ENCODE measurements at places on chromosomes 4 and X.

- no peak for DNase-seq
Observed at GRCh38 chrX:35664833-35665232, 133.3 kb upstream of the MAGEB16 start.

DNA sequence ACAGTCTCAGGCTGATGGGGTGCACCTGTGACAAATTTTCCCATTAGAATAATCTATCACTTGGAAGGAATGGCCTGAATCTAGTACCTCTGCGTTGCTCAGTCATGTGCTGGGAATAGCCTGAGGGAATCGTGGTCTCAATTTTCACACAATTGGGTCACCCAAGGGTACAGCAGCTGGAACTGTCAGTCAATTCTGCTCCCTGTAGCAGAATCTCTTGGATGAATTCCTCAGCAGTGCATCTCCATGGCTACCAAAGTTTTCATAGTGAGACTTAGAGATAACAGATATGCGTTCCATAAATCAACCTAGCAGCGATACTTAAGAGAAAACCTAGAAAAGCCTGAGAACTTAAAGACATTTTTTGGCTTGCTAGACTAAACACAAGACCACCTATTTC, 288.7 kb upstream of the CTSO start:
- no peak for DNase-seq

DNA sequence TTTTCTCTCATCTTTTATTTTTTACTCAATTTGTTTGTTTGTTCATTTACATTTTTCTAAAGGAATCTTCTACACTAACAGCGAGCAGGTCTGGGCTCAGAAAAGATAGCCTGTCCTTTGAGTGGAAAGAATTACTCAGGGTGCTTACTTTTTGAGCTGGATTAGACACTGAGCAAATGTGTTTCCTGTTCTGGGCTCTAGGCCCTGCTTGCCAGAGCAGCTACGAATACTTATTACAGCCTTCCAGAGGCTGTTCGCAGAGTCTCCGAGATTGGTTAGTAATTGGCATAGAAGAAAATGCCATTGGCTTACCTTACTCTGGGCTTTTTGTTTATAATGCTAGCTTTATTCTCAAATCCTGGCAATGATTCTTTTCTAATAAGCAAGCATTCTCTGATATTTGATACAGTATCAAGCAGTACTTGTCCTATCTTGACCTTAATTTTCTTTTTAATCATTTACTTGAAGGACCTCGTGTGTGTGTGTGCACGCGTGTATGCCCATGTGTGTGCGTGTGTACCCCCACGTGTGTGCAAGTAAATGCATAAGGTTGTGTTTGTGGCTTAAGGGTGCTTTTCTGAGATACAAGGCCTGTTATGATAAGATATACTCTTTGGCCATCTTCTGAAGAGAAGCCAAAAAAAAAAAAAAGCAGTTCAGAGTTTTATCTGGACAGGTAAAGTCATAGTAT, 76.2 kb upstream of the GRXCR1 start:
- DNase-seq, result no peak

GRCh38 chrX:131068945-131069719, 11.0 kb downstream of the ARHGAP36 start:
- no peak for DNase-seq

- no peak for DNase-seq
Observed at GRCh38 chrX:24979081-24979480, 36.7 kb downstream of the ARX start.

DNA sequence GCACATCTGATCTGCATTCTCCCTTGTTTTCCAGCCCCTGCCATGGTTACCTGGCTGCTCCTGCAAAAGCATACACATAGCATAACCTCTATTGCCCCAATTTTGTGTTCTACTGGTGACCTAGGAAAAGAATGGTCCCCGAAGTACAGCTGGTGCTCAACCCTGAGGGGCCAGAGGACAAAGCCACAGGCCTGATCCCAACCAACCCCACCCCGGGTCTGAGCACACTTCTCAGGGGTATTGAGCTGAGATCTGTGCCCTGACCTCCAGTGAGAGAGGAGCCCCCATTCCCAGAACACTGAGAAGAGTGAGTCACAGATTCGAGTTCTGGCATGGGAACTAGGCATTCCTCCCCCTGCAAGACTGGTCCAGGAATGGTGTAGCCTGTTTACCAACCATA, 465.5 kb upstream of the ACTRT1 start:
- DNase-seq, result no peak

GRCh38 chr4:7002336-7002735, 40.8 kb upstream of the TADA2B start:
- no peak for DNase-seq

DNA sequence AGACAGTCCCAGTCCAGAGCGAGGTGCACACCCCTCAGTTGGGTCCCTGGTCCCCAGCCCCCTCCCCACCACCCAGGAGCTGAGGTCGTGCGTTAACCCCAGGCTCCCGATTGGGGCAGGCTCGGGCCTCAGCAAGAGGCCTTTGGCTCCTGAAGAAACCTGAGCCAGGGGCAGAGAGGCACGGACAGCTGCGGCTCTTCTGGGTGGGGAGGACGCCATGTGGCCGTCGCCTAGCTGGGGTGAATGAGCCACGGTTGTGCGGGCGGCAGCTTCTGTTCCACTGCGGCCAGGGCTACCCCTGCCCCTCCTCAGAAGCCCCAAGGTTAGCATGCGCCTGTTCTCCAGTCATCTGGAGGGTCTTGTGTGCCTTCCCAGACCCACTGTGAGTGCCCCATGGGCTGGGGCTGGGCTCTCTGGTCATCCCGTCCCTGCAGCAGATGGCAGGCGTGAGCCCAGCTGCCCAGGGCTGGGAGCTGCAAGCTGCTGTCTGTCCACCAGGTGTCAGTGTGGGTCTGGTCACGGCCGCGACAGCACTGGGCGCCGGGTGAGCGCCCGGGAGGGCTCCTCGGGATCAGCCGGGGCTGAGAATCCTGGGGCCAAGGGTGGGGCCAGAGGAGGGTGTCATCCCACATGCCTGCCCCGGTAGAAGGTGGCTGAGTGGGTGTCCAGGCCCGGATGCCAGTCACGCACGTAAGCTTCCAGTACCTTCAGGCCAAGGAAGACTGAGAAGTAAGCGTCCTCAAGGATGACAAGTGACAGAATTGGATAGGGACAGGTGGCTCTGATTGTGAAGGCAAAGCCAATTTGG, 21.9 kb downstream of the ATP2B3 start:
- no peak for DNase-seq

GRCh38 chr4:26104056-26104685, 190.2 kb downstream of the SMIM20 start:
- DNase-seq, result no peak
